ENCODE measurements at places on chromosomes 12 and 14.
A peak's percentile ranks its signal among the peaks of the same experiment; 100 is the strongest.

GRCh38 chr14:100103250-100104005 is 38.2 kb downstream of the EVL start:
- H3K4me1 ChIP-seq: peaks cover 10% of the 10 kb centered on the region
- DNase-seq: no peak
- no peak overlapping the region for H3K4me3 ChIP-seq
- H3K27ac ChIP-seq: no peak overlapping the region
- H3K27me3 ChIP-seq: no peaks in the 10 kb centered on the region

- H3K27ac ChIP-seq: no peak overlapping the region
- H3K4me3 ChIP-seq: no peak overlapping the region
- no peak for DNase-seq
- no peaks in the 10 kb centered on the region for H3K36me3 ChIP-seq
Observed at GRCh38 chr12:5777451-5777850, 167.6 kb downstream of the ANO2 start.

DNA sequence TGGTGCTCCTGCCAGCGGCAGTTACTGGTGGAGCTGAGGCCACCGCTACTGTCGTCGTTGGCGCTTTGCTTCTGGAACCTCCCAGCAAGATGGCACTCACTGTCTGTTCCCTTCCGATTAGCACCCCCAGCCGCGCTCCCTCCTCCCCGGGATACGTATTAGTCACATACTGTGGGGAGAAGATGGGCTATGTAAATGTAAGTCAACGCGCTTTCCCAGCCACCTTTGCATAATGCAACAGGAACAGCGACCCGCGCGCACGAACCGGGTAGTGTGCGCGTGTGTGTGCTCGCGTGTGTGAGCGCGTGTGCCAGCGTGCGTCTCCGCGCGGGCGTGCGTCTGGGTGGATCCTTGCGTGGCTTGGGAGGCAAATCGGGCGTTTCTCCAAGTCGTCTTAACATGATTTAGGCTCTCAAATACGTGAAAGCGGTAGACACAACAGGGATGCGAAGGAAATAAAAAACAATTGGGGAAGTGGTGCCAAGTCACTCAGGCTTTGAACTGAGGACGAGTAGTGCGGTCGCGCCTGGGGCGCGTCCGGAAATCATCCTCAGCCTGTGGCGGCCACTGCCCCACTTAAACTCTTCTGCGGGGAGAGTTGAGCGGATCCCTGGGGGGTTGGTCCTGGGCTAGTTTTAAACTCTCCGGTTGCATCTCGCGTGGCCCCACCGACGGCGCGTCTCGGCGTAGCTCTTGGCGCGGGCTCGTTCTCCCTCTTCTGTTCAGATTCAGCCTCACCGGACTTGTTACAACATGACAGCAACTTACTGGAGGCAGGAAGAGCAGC is 1.8 kb downstream of the FLRT2 start:
- H3K4me1 ChIP-seq: peaks cover 8% of the 10 kb centered on the region
- DNase-seq: no peak
- no peak overlapping the region for H3K27ac ChIP-seq
- H3K4me3 ChIP-seq: peak overlapping the region; percentile 70
- peaks cover 37% of the 10 kb centered on the region for H3K27me3 ChIP-seq
- no peaks in the 10 kb centered on the region for H3K36me3 ChIP-seq

GRCh38 chr12:110555577-110556406 is 27.3 kb downstream of the PPTC7 start:
- no peaks in the 10 kb centered on the region for H3K4me1 ChIP-seq
- H3K27ac ChIP-seq: no peak overlapping the region
- no peak overlapping the region for H3K4me3 ChIP-seq
- peak; percentile 58 for DNase-seq
- H3K27me3 ChIP-seq: no peaks in the 10 kb centered on the region
- no peaks in the 10 kb centered on the region for H3K36me3 ChIP-seq

- H3K4me3 ChIP-seq: no peak overlapping the region
- peak; percentile 85 for DNase-seq
- no peak overlapping the region for H3K27ac ChIP-seq
- H3K27me3 ChIP-seq: no peaks in the 10 kb centered on the region
- H3K36me3 ChIP-seq: no peaks in the 10 kb centered on the region
- H3K4me1 ChIP-seq: peaks cover 11% of the 10 kb centered on the region
Observed at GRCh38 chr12:123058980-123059379, 78.5 kb downstream of the ARL6IP4 start.

DNA sequence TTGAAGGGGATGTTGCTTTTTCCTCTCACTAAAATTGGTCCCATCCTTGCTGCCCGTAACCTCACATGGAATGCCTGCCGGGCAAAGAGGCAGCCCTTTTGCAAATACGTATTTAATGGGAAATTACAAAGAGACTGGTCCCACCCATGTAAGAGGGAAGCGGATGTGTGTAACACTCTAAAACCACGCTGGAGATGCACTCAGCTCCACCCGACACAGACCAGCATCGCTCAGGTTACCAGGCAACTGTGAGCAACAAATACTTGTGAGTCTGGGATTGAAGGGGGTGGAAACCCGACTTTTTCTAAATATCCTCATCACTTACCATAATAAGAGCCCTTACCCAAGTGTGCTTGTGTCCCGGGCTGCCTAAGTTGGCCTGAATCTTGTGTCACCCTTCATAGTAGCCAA is 47.7 kb downstream of the ELK3 start:
- no peak overlapping the region for H3K4me3 ChIP-seq
- H3K27ac ChIP-seq: no peak overlapping the region
- H3K27me3 ChIP-seq: no peaks in the 10 kb centered on the region
- DNase-seq: peak; percentile 92

- no peaks in the 10 kb centered on the region for H3K36me3 ChIP-seq
- DNase-seq: no peak
- no peaks in the 10 kb centered on the region for H3K4me1 ChIP-seq
- no peaks in the 10 kb centered on the region for H3K27me3 ChIP-seq
Observed at GRCh38 chr14:79253576-79253975, 957.7 kb downstream of the DIO2 start.

GRCh38 chr14:60631842-60632241 is 17.4 kb downstream of the SIX1 start:
- no peak overlapping the region for H3K4me3 ChIP-seq
- H3K36me3 ChIP-seq: no peaks in the 10 kb centered on the region
- no peak for DNase-seq
- H3K27me3 ChIP-seq: peaks cover 9% of the 10 kb centered on the region

- H3K36me3 ChIP-seq: no peaks in the 10 kb centered on the region
- peaks cover 3% of the 10 kb centered on the region for H3K4me1 ChIP-seq
- peaks cover 6% of the 10 kb centered on the region for H3K27me3 ChIP-seq
- no peak overlapping the region for H3K27ac ChIP-seq
Observed at GRCh38 chr14:58146399-58146798, 5.6 kb downstream of the ARMH4 start.

DNA sequence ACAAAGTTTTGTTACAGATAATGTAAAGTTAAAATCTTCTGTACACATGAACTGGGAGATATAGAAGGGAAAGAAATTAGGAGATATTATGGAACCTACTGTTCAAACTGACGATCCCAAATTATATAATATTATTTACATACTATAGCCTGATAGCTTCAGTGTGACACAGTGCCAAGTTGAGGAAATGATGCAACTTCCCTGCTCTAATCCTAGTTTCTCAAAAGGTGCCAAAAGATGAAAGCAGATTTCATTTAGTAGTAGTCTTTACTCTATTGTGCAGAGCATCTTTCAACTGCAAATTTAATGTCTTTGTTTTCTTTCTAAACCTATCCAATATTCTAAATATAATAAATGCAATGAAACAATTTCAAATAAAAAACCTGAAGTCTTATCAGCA is 46.9 kb downstream of the COCH start:
- no peak for DNase-seq
- no peaks in the 10 kb centered on the region for H3K27me3 ChIP-seq
- no peaks in the 10 kb centered on the region for H3K4me1 ChIP-seq
- no peak overlapping the region for H3K27ac ChIP-seq
- H3K4me3 ChIP-seq: no peak overlapping the region

DNA sequence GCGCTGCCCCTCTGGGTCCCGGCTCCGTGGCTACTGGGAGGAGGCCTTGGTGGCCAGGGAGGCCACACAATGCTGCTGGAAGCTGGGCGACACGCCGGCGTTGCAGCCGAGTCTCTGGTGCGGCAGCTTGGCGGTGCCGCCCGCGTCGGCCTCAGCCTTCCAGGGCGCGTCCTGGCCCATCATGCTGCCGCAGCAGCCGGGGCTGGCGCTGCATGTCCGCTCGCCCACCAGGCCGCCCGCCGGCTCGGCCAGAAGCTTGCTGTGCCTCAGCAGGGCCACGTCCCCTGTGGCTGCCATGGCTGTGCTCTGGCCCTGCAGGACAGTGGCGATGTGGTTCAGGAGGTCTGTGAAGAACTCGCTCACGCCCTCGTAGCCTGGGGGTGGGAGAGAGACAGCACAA is 18.6 kb downstream of the CHGA start:
- H3K36me3 ChIP-seq: no peaks in the 10 kb centered on the region
- DNase-seq: no peak
- H3K4me1 ChIP-seq: no peaks in the 10 kb centered on the region
- no peaks in the 10 kb centered on the region for H3K27me3 ChIP-seq
- H3K4me3 ChIP-seq: no peak overlapping the region
- no peak overlapping the region for H3K27ac ChIP-seq

DNA sequence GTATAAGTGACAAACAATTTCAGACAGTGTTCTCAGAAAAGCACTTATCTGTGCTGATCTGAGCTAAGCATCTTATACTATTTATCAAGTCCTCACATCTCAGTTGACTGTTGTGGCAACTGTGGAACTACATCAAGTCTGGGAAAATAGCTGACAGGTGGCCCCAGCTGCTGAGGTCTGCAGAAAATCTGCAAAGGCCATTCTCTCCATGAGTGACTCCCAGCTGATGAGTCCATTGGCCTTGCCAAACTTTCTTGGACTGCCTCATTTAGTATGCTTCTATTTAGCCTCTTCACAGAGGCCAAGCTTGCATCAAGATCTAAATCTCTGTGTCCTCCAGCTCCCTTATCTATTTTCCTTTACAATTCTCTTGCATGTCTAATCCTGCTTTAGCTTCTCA is 174.5 kb upstream of the RBM19 start:
- DNase-seq: peak; percentile 11
- H3K27me3 ChIP-seq: no peaks in the 10 kb centered on the region
- no peak overlapping the region for H3K4me3 ChIP-seq
- H3K36me3 ChIP-seq: no peaks in the 10 kb centered on the region

- DNase-seq: no peak
- H3K27me3 ChIP-seq: no peaks in the 10 kb centered on the region
- peaks cover 7% of the 10 kb centered on the region for H3K4me1 ChIP-seq
- no peaks in the 10 kb centered on the region for H3K36me3 ChIP-seq
Observed at GRCh38 chr14:25092258-25092740, 42.4 kb upstream of the STXBP6 start.

GRCh38 chr14:95875831-95876760 is 536 bp upstream of the TUNAR start:
- H3K4me3 ChIP-seq: peak overlapping the region; percentile 65
- no peaks in the 10 kb centered on the region for H3K36me3 ChIP-seq

DNA sequence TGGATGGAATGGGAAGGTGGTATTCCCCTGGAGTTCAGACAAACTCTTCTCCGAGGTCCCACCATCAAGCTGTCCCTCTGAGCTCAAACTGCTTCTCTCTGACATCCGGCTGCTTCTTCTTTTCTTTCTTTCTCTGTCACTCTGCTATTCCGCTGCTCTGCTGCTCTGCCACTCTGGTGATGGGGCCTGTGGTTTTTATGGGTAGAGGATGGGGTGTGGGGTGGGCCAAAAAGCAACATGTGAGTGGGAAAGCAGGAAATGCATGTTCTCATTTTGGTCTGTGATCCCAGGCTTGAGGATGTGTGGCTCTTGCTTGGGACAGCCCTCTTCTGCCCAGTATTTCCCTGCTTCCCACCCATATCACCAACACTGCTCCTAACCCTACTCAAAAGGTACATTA is 30.6 kb downstream of the CLECL1 start:
- DNase-seq: no peak
- H3K27ac ChIP-seq: no peak overlapping the region
- H3K4me1 ChIP-seq: no peaks in the 10 kb centered on the region
- H3K4me3 ChIP-seq: no peak overlapping the region

DNA sequence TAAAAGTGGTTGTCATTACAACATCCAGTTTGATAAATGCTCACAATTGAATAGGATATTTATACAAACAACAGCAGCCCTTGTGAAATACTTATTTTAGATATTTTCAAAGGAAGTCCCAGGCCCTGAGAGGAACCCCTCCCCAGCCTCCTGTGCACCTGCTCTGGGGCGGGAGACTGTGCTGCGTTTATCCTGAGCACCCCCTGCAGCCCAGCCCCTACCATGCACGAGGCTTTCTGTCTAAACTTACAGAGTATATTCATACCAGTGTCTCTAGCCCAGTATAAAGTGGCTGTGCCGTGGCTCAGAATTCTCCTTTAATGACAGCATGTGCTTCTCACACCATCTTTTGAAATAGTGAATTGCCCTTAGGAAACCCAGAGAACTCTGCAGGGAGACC is 1084.3 kb downstream of the TMEM121 start:
- no peaks in the 10 kb centered on the region for H3K4me1 ChIP-seq
- H3K4me3 ChIP-seq: no peak overlapping the region
- H3K27me3 ChIP-seq: no peaks in the 10 kb centered on the region
- no peak for DNase-seq
- H3K36me3 ChIP-seq: no peaks in the 10 kb centered on the region

- DNase-seq: no peak
- H3K27me3 ChIP-seq: no peaks in the 10 kb centered on the region
- peak overlapping the region; percentile 88 for H3K27ac ChIP-seq
- peaks cover 62% of the 10 kb centered on the region for H3K4me1 ChIP-seq
- no peak overlapping the region for H3K4me3 ChIP-seq
Observed at GRCh38 chr12:57131896-57132744, 3.8 kb downstream of the LRP1 start.

DNA sequence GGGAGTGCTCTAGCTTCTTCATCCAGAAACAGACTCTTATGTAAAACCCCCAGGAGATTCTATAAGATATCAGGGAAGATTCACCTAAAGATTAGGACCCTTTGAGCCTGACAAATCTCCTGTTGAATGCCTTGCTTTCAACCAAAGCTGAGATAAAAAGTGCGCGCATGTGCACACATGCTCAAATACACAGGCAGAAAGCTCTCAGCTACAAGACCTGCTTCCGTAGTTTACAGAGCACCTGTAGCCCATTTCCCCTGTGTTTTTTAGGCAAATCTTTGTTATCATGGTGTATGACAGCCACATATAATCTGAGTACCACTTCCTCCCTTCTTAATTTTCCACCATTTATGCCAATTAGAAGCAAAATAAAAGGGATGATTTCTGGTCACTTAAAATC is 866.9 kb downstream of the NRXN3 start:
- no peak for DNase-seq
- no peaks in the 10 kb centered on the region for H3K36me3 ChIP-seq
- no peak overlapping the region for H3K4me3 ChIP-seq
- no peak overlapping the region for H3K27ac ChIP-seq
- H3K27me3 ChIP-seq: no peaks in the 10 kb centered on the region

DNA sequence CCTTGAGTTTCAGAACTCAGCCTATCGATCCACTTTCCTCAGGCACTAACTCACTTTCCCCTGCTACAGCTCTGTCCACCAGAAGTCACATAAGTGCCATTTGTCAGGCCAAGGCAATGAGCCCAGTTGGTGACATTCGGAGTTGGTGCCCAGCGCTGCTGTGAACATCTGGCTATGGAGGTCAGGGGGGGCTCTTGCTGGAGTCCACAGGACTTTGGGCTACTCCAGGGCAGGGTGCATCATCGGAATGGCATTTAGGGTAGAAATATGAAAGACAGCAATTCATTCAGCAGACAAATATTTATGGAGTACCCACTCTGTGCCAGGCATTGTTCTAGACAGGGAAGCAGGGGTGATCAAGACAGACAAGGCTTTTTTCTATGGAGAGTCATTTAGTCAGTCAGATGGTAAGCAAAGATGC is 1.5 kb upstream of the PPP1CC start:
- no peak overlapping the region for H3K4me3 ChIP-seq
- H3K36me3 ChIP-seq: no peaks in the 10 kb centered on the region
- H3K27me3 ChIP-seq: no peaks in the 10 kb centered on the region
- peaks cover 4% of the 10 kb centered on the region for H3K4me1 ChIP-seq
- no peak for DNase-seq

GRCh38 chr12:18643681-18644080 is 94.1 kb downstream of the PLCZ1 start:
- H3K4me1 ChIP-seq: no peaks in the 10 kb centered on the region
- H3K4me3 ChIP-seq: no peak overlapping the region
- no peaks in the 10 kb centered on the region for H3K27me3 ChIP-seq
- H3K27ac ChIP-seq: no peak overlapping the region
